ENCODE measurements at places on chromosomes 11 and 22.

DNA sequence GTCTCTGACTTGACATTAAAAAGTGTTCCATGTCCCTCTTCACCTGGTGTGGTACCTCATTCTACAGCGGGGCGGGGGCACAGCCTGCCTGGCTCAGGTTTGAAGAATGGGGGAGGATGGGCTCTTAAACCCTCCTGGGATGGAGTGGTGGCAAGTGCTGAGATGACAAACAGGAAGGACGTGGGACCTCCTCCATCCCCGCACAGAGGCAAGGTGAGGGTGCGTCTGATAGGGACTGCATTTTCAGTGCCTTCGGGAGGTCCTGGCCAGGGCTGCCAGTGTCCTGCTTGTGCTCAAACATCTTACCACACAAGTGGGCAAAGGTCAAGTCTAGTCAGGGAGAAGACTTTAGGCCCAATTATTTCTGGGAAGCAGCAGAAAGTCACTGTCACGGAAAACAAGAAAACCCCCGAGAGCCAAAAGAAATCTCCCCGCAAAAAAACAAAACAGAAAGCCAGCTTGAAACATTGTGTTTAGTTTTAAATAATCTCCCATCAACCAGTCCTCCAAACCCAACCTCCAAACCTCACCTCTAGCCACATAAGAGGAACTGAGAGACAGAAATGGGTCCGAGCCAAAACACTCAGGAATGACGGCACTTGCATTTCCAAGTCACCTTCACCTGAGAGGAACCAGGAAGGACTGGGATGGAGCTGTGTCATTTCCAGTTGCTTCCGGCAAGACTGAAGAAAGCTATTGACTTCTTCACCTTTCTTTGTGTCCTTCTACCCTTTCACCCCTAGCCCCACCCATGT, 966.5 kb downstream of the NTM start:
- DNase-seq = no peak

DNA sequence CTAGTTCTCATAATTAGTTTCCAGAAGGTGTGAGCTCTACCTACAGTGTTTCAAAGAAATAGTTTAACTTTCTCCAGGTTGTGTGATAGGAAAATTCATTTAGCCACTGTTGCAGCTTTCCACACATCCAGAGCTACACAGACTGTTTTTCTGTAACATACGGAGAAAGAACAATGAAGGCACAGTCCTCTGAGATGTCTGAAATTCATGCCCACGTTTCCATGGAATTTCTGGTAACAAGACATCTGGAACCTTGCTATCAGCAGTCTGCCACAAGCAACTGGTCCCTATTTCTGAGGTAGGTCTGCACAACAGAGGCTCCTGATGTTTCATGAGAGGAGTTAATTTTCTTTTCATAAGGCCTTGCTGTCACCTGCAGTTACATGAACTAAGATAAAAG, 273.3 kb upstream of the C11orf87 start:
- no peak for DNase-seq

GRCh38 chr22:28466399-28466798, 213.2 kb downstream of the TTC28 start:
- no peak for DNase-seq

DNA sequence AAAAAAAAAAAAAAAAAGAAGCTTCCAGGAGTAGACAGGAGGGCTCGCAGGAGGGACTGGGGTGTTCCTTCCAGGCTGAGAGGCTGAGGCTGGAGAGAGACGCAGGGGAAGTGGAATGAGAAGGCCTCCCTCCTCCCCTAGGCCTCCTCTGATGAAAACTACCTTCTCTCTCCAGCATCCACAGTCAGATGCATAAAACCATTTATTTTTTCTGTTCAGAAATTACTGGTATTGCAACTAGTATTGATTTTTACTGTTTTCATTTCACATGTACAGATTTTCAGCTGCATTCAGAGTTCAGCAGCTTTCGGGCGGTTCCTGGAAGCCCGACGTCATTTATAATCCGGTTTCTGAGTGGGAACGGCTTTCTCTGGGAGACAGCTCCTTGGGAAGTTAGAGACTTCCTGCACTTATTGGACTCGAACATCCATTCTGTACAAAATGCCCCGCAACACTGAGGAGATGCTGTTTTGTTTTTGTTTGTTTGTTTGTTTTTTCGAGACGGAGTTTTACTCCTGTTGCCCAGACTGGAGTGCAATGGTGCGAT, 6.9 kb upstream of the NFAM1 start:
- no peak for DNase-seq

GRCh38 chr11:72239313-72239848, 4.6 kb downstream of the PHOX2A start:
- DNase-seq = peak; percentile 17

DNA sequence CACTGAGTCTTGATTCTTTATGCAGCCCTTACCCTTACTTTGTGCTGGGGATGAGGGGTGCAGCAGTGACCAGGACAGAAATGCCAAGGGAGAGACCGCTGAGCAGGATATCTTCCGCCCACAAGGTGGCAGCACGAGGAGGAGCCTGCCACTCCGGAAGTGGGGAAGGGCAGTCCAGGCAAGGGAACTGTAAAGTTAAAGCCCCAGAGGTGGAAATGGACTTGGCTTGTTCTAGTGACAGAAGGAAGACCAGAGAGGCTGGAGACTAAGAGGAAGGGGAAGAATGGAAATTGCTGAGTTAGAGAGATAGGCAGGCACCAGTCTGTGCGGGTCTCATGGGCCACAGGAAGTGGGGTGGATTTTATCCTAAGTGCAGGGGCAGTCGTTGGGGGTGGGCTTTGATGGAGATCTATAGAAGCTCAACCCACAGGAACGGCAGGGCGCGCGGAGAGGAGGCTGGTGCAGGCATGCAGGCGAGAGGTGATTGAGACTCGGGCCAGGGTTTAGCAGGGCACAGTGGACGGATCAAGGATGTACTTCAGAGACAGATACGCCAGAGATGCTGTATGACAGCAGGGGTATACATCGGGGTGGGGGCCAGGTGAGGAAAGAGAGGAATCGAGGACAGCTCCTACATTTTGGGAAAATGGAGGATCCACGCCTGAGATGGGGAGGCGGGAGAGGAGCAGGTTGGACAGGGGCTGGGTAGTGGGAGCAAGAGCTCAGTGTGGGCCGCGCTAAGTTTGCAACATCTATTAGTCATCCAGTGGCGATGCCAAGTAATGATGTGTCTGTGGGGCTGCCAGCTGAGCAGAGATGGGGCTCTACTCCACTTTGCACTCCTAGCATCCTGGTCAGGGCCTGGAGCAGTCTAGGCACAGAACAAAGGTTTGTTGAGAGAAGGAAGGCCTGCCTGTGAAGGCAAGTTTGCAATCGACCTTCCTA, 3.3 kb upstream of the GRK2 start:
- peak; percentile 86 for DNase-seq

GRCh38 chr11:110077346-110077745, 15.8 kb upstream of the ZC3H12C start:
- DNase-seq = no peak

DNA sequence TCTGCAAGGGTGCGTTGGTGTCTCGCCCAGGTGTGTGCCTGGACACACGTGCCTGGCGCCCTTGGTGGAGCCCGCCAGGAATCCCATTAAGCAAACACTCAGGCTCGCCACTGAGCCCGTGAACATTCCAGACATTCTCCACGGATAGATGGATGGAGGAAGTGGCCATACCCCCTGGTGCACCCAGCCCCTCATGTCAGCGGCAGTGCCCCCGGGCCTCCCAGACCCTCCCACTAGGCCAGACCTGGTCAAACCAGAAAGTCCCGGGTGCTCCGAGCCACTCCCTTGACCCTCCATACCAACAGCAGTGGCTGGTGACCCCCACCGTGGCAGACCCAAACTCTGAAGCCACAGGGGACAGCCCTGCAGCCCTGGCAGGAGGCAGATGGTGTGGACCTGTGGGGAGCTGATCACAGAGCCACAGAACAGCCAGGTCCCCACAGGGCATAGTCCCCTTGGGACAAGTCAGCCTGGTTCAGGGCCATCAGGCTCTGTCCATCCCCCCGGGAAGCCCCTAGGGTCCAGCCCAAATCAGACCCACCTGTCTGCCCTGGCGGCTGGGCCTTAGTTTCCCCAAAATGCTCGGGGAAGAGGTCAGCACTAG, 1.9 kb downstream of the EPS8L2 start:
- DNase-seq = no peak

DNA sequence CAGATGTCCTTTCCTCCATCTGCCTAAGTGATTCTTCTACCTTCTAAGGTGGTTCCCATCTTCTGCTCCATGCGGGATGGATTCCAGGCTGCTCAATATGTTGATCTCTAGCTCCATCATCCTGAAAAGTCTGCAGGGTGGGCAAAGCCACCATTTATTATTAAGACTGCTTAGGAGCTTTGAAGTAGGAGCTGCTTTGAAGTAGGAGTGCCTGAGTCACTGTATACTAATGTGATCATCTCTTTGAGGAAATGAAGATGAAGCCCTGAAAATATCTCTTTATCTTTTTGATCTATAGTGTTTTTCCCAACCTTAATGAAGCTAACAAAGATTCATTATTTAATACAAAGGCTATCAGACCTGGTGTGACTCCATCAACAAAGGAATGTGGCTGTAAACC, 13.1 kb downstream of the HEPHL1 start:
- no peak for DNase-seq

GRCh38 chr11:48007677-48008076, 27.3 kb downstream of the PTPRJ start:
- no peak for DNase-seq
